ENCODE measurements at places on chromosomes 4 and X. TPM values are rescaled to one million over a fixed set of nuclear protein-coding genes. Genes with fewer than 3 reads are reported as not detected.
A peak's percentile ranks its signal among the peaks of the same experiment; 100 is the strongest.

Gene DCLK2
- 1.2 TPM for total RNA-seq

Gene ADH7
- total RNA-seq, result not detected

Gene CCDC160
- 0.23 TPM for total RNA-seq

Gene SMIM10
- not detected for total RNA-seq

Gene SSX2B
- total RNA-seq, result not detected

Gene SORBS2
- total RNA-seq, result 3.6 TPM

Gene GPR82
- not detected for total RNA-seq

Gene DIAPH2
- total RNA-seq, result 19.6 TPM

Gene LRCH2
- total RNA-seq, result 0.11 TPM

GRCh38 chr4:27518876-27519275, 658.2 kb downstream of the STIM2 start:
- no peak for DNase-seq

DNA sequence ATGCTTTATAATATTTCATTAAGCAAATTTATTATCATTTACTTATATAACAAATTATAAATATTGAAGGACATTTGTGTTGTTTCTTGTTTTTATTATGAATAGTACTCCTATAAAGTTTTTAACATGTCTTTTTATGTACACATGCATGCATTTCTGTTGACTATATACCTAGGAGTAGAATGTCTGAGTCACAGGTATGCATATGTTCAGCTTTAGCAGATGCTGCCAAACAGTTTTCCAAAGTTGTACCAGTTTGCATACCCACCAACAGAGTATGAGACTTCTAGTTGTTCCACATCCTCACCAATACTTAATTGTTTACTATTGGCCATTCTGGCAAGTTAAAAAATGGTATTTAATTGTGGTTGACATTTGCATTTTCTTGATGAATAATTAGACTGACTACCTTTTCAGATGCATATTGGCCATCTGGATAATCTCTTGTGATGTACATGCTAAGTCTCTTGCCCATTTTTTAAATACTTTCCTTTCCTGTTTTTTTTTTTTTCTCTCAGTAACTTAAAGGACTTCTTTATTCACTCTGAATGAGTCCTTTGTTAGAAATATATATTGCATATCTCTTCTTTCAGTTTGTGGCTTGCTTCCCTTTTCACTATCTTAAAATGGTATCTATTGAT, 132.2 kb upstream of the TRIM2 start:
- DNase-seq, result peak; percentile 8

- no peak for DNase-seq
Observed at GRCh38 chr4:71992571-71993312, 39.1 kb upstream of the NPFFR2 start.

DNA sequence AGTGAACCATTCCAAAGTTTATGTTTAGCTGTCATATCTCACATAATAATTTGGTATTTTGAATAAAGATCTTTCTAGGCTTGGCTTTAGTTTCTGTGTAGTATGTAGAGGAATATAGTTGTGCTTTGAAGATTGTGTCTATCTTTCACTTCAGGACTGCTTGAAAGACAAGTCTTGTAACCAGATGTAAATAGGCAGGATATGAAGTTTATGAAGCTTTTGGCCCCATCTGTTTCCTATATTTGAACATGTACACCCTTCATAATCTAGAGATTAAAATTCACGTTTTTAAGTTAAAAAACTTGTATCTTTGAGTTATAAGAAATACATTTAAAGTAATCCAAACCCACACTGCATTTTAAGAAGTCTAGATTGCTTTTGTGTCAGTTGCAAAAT, 11.7 kb upstream of the FREM3 start:
- no peak for DNase-seq

- no peak for DNase-seq
Observed at GRCh38 chr4:62118558-62118957, 918.4 kb downstream of the ADGRL3 start.

DNA sequence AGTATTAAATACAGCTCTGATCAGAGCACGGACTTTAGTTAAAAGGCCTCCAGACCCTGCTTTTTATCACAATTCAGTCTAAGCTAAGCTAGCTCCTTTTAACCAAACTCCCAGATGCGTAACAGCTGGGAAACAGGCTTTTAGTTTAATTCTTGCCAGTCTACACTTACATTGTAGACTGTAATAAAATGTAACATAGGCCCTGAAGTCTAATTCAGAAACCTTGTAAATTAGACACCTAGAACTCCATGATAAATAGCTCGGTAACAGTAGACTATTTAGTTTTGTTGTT, 20.1 kb downstream of the FBXO8 start:
- DNase-seq, result no peak

Data from PC-3 (cell line).